Common myeloid progenitor, CD34-positive (primary cell): ENCODE measurements at places on chromosomes 7 and 10.

DNA sequence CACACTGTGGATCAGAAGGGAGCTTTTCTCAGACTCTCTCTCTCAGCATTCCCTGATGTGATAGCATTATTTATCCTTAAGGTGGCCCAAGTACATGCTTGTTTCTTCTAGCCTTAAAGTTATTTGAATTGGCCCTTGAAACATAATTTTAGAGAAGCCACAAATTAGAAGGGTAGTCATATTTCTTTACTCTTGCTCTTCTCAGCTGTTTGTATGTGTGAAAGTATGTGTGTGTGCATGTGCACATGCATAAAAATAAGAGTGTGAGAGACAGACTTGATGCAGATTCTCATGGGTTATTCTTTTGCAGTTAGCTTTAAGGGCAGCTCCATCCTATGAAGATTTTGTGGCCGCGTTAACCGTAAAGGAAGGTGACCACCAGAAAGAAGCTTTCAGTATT is 50.1 kb downstream of the PLEKHA8 start:
- DNase-seq, result no peak

- DNase-seq, result peak; percentile 8
These were observed 296.4 kb upstream of the MAGI2 start for GRCh38 chr7:79749856-79750255.

DNA sequence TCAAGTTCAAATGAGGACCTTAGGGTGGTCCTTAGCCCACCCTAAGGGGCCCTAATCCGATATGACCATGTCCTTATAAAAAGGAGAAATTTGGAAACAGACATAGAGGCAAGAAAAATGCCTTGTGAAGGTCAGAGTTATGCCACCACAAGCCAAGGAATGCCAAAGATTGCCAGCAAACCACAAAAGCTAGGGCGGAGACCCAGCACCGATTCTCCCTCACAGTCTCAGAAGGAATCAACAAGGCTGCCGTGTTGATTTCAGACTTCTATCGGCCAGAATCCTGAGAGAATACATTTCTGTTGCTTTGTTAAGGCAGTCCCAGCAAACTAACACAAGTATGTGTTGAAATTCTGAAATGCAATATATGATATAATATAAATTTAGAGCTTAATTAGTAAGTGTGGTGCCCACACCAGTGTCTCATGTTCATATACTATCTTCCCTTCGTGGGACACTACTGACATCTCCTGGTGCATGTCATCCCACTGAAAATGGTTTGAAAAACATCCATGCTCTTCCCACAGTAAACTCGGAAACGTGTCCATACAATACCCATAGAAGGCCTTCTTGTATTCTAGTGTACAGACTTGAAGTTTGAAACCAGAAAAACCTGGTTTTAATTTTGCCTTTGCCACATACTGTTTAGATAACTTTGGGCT is 349.0 kb downstream of the TNS3 start:
- no peak for DNase-seq

DNA sequence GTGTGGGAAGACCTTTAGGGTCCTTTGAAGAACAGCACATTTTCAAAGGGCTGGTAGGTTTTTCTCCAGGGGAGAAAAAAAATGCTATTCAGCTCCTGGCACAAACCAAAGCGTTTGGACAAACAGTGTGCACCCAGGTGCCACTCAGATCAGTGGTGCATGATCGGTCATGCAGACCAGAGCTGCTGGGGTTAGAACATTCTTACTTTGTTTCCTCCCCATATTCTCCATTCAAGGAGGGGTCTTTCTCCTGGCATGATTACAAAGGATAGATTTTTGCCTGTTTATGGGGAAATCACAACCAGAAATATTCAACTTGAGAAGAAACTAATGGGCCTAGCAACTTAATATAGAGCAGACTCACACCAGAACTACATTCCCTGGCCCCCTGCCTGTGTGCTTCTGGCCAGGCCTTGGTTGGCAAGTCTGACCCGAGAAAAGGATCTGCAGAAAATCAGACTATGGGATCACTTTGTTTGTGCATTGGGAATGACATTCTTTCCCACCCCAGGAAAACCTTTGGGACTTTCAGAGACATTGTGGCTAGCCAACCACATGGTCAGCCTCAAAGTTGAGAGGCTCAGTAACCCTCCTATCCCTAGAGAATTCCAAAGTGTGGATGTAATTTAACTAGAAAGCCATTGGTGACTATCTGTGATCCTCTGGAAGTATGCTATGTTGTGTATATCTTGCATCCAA is 82.3 kb upstream of the FGL2 start:
- DNase-seq, result no peak

DNA sequence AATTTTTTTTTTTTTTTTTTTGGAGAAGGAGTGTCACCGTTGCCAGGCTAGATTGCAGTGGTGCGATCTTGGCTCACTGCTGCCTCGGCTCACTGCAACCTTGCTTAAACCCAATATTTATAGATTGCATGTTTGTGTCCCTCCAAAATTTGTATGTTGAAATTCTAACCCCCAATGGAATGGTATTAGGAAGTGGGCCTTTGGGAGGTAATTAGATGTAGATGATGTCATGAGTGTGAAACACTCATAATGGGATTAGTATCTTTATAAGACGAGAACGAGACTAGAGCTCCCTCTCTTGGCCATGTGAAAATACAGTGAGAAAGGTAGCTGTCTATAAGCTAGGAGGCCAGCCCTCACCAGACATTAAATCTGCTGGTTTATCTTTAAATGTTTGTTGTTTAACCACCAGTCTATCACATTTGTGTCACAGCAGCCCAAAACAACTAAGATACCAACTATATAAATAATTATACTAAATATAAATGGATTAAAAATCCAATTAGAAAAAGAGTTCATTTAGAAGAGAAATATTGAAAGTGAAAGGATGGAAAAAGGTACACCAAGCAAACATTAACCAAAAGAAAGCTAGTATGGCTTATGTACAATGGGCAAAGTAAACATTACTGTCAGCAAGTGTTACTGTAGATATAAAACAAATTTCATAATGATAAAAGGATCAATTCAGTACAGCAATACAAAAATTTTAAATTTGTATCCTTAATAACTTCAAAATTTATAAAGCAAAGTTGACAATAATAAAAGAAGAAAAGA is 9.3 kb downstream of the TCAF1 start:
- no peak for DNase-seq
